ENCODE measurements at places on chromosomes 6 and 20.

GRCh38 chr20:62344782-62345181 lies 22.3 kb downstream of the LAMA5 start:
- DNase-seq = no peak

DNA sequence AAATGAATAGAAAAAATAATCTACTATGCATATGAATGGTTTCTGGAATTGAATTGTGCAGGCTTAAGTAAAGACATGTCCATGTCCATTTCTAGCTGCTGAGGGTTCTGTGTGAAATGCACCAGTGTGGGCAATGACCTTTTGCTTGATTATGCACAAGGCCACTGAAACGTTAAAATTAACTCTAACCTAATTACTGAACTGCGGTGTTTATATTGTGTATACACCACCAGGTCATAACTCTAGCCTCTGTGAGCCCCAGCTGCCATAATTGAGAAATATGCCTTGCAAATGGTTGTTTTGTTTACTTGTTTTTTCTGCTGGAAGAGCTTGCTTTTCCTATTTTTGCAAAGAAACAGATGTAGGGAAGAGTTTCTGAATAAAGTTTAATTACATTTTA lies 46.1 kb downstream of the RSPO3 start:
- no peak for DNase-seq

DNA sequence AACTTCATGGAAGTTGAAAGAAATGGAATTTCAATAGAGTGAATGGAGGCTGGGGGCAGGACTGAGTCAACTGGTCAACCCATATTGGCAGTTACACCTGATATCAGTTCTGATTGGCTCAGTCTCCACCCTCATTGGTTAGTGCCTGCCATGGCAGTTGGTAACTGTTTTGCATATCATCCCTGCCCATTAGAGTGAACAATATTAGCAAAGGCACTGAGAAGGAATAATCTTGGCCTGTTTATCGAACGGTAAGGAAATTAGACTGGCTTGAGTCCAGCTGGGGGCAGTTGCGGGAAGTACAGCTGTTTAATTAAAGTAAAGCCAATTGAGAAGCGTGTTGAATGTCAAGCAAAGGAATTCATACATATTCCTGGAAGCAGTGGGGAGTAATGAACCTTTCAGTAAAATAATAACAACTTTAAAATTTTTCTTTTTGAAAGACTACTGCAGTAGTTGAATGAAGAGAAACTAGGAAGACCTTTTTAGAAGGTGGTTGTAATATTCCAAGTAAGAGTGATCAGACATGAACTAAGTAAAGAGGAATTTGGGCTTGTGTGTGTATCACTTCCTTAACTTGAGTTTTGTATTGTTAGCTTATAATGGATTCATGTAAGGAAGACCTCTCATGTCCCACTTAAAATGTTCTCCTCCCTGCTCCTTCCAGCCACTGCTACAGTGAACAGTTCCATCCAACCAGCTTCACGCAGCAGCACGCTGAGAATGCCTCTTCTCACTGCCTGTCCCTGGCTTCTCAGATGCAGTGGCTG lies 17.2 kb upstream of the FAM50B start:
- no peak for DNase-seq

DNA sequence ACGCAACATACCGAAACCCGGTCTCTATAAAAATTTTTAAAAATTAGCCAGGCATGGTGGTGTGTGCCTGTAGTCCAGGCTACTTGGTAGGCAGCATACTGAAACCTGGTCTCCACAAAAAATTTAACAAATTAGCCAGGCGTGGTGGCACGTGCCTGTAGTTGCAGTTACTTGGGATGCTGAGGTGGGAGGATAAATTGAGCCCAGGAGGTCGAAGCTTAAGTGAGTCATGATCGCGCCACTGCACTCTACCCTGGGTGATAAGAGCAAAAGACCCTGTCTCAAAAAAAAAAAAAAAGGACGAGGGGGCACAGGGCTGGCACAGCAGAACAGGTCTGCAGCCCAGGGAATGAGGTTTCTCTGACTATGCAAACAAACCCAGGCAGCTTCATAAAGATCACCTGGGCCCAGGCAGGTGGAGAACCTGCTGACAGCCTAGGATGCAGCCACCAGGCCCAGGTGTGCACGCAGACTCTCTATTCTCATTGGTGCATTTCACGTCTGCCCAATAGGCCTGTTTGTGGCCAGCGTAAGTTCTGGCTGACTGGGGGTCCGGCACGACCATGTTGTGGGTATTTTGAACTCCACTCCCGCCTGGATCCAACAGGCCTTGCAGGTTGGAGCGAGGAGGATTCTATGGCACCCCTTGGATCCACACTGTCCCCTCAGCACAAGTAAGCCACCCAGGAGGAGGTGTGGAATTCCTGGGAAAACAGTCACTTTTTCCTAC lies 204.5 kb downstream of the PREX1 start:
- DNase-seq = no peak

- DNase-seq = no peak
Measured at GRCh38 chr20:46137816-46138215, 19.7 kb downstream of the CD40 start.

DNA sequence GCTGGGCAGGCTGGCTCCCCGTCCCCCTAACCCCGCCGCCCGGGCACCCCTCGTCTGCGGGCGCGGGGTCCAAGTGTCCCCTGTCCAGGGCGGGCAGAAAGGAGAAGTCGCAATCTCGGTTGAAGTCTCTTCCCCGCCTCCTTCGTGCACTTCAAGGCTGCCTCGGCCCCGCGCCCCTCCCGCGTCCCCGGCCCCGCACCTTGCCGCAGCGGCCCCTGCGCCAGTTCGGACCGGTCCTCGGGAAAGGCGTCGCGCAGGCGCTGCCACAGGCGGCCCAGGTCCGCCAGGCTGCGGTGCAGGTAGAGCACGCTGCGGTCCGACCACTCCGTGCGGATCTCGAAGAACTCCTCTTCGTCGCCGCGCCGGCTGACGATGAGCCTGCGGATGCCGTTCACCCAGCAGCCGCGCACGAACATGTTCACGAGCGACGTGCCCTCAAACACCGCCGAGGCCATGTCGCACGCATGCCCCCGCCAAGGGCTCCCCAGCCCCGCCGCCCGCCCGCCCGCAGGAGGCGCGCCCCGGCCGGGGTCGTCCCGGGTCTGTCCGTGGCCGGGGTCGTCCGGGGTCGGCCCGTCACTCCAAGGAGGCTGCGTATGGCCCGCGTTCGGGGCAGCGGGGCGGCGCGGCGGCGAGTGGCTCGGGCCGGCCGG lies at the start of gene PXDC1:
Gene PXDC1, minus strand, starts transcription at position 637 of the 653 bp plus-strand sequence. Its CDS starts 182 bp downstream, at position 455.
- no peak for DNase-seq

DNA sequence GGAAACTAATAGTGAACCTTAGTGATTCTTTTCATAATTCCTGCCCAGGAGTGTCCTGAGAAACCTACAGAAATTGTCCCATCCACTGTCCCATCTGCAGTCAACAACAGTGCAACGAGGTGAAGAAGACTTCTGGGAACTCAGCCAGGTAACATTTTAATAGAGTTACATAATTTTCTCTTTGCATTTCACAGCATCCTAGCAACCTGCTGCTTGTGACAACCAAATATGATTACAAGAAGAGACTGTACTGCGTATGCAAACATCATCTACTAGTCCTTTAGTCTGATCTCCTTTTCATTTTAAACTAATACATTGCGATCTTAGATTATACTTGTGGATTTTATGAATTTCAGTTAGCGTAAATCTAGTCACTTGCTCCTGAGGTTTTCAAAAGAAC lies 951.6 kb downstream of the TFAP2A start:
- no peak for DNase-seq

GRCh38 chr6:148935705-148936435 lies 189.0 kb downstream of the UST start:
- no peak for DNase-seq
